ENCODE measurements at places on chromosomes 11 and 22.

DNA sequence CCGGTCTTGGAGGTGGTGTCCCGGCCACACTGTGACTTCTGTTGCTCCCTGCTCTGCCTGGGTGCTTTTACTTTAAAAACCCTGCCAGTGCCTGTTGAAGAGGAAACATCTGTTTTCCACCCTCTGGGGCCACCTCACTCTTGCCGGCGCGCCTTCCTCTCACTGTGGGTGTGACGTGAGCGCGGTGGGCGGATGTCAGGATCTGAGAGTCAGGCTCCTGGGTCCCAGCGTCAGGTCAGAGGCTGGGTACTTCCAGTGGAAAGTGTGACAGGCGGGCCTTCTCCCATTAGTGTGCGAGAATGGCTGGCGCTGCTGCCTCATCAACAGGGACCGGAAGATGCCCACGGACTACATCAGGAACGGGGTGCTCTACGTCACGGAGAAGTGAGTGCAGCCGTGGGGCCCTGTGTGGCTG lies 54.2 kb downstream of the GRAMD4 start:
- DNase-seq, result peak; percentile 41

DNA sequence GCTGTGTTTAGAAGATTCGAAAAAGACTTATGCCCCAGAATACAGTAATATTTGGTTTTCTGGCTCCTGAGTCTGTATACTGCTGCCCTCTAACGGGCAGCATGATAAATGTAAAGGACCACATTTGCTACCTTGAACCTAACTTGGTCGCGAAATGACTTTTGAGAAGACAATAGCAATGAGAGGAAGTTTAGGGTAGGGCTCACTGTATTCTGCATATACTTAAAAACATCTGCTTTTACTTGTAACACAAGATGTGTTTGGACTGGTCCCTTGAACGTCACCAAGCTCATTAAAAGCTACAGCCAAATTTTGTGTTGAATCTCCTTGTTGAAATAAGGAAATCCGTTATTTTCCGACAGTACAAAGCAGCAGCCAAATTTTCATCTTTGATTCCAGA lies 309.1 kb downstream of the SWAP70 start:
- peak; percentile 72 for DNase-seq

DNA sequence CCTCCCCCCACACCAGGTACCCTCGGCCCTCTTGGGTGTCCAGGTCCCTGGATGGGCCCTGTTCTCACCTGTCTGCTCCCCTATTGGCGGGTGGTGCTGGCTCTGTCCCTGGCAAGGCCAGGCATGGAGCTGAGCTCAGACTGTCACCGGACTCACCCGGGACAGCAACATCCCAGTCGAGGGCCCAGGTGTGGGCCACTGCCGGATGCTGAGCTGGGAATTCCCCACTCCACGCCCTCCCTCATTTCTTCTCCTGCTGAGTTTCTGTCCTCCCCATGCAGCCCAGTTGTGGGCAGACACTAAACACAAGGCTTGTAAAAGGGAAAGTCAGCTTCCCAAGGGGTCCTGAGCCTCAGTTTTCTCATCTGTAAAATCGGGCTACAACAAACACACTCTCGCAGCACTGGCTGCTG lies 2.0 kb upstream of the AP5B1 start:
- DNase-seq, result no peak

- no peak for DNase-seq
Observed at GRCh38 chr11:28011813-28012212, 96.1 kb downstream of the KIF18A start.

DNA sequence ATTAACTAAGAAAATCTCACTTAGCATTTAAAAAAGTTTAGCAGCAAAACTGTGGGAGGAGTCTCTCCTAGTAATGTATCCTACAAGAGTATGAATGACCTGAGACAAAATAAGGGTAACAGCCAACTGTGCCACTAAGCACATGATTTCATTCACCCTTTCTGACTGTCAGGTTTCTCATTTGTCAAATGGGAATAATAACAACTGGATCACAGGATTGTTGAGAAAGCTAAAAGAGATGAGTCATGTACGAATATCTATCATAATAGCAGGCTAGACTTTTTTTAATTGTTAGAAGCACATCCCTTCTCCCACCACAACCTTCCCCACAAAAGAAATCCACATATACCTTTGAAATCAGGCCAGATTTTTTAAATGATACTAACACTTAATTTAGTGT lies 39.5 kb downstream of the MTMR2 start:
- no peak for DNase-seq

DNA sequence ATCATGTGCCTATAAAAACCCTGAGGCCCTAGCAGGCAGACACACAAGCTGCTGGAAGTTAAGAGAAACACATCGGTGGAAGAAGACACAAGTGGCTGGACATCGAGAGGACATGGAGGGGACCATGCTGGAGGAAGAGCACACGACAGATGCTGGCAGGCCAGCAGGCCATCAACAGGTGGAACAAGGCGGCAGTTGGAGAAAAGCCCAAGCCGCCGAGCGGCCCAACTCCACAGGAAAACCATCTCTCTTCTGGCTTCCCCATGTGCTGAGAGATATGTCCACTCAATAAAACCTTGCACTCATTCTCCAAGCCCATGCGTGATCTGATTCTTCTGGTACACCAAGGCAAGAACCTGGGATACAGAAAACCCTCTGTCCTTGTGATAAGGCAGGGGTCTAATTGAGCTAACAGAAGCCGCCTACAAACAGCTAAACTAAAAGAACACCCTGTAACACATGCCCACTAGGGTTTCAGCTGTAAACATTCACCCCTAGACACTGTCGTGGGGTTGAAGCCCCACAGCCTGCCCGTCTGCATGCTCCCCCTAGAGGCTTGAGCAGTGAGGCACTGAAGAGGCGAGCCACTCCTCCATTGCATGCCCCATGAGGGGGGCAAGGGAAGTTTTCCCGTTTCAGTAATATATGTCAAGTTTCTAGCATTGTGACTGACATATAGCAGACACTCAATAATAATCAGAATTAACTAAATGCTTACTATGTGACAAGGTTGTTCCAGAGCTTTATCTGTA lies 39.0 kb upstream of the MMP20 start:
- DNase-seq, result peak; percentile 26

Data from GM12865 (cell line).